ENCODE measurements at places on chromosomes 1 and 21.

GRCh38 chr21:43754948-43755781, 20.9 kb downstream of the CSTB start:
- DNase-seq, result no peak

DNA sequence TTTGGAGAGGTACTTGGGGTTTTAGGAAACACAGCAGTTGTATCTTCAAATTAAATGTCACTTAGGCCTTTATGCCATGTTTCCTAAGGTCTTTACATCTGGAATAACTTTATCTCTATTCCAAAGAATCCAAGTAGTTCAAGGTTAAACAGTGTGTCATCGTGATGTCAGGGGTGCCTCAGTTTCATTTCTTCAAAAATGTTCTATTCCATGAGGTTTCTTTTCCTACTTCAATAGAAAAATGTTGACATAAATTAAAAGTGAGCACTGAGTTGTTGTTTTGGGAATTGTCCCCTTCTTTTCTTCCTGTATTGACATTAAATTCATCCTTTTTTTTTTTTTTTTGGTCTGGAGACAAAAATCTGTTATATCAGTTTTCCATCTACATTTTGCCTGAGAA, 160.6 kb upstream of the C21orf91 start:
- no peak for DNase-seq

DNA sequence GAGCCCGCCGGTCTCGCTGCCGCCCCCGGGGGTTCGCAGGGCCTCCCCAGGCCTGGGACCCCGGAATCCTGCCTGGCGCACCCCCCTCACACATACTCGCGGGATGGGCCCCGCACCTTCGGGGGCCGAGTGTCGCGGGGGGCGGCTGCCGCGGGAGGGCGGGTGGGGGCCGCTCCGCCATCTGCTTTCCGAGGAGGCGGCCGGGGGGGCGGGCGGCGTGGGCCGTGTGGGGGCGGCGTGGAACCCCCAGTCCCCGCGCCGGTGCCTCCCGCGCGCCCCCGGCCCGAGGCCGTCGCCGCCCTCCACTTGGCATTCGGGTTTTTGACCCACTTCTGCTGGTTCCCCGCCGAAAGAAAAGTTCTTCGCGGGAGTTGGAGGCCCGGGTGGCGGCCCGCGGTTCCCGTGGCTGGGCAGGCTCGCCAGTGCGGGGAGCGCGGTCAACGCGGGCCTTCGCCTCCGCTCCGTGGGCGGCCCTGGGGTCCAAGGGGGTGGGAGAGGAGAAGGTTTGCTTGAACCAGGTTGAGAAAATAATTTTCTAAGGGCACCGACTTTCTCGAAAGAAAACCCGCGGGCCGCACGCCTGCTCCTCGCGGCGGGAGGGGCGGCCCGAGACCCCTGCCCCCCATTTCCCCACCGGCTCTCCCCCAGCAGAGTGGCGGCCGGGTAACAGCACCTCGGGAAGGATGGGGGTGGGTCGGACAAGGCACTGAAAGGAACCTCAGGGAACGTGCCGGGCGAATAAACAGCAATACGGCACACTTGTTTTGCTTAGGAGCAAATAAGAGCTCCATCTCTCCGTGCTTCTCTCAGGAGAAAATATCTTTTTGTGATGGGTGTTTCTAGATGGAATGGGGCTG, 1.6 kb downstream of the PHF13 start:
- no peak for DNase-seq

DNA sequence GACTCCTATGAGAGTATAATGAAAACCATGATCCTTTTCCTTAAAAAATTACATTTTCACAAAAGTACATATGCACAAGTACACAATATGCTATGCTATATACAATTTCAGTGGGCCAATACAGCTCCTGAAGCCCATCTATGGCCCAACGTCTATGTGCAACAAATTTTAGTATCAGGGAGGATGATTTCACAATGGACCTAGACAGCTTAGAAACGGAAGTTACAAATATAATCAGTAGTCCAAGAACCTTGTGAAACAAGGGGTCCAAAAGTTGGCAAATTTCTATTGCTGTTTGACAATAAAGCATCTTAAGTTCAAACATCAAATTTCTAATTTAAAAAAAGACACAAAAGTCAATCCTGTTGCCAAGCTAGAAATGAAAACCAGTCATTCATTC, 87.0 kb downstream of the DPYD start:
- no peak for DNase-seq

DNA sequence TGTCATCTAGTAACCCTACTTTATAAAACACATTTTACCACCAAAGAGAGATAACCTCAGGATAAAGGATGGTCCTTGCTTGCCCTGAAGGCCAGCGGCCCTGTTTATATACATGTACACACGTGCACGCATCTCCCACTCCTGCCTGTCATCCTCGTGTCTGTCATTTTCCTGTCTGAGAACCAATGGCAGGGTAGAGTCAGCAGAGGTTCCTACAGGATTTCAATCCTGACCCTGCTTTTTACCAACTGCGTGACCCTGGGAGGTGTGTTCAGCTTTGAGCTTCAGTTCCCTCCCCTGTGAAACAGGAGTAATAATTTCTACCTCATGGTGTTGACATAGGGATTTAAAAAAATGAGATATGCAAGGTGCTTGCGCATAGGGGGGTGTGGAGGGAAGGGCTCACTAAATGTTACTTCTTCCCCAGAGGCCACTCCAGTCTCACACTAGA, 12.3 kb upstream of the RASSF5 start:
- DNase-seq, result no peak

- no peak for DNase-seq
Observed at GRCh38 chr1:75203415-75204277, 69.5 kb downstream of the LHX8 start.

- DNase-seq, result no peak
Observed at GRCh38 chr1:19664453-19665185, at the start of gene HTR6. Gene HTR6, plus strand, starts transcription at chr1:19664875. Its CDS starts 879 bp downstream, at chr1:19665754.

- DNase-seq, result no peak
Observed at GRCh38 chr1:204115116-204115515, 36.7 kb downstream of the ETNK2 start.

GRCh38 chr1:170145770-170146676, at the start of gene NTMT2:
Gene NTMT2, plus strand, starts transcription at chr1:170145959. Its CDS starts 149 bp downstream, at chr1:170146108.
- DNase-seq, result no peak

DNA sequence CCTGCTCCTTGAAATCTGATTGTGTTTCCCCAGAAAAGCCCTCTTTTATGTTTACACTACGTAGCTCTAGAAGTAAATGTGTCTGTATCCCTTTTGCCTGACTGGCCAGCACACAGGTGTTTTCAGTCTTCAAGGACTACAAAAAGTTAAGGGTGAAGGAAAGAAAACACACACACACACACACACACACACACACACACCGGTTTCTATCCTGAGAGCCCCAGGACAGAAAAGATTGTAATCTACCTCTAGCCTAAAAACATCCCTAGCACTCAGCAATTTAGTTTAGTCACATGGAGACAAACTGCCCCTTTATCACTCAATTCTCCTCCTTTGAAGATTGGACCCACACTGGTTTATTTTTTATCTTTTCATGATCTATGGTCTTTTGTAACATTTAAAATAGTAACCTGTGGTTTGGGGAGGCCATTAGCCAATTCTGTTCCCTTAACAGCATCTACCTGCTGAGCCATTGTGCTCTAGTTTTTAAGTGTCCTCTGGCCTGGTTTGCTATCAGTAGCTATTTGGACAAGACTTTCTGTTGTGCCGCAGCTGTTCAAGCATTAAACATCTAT, 15.8 kb upstream of the TRIM45 start:
- DNase-seq, result no peak

- no peak for DNase-seq
Observed at GRCh38 chr1:72229893-72230292, 52.4 kb downstream of the NEGR1 start.

GRCh38 chr1:228381356-228381755, 25.3 kb downstream of the TRIM11 start:
- DNase-seq, result no peak

- no peak for DNase-seq
Observed at GRCh38 chr21:19541602-19542001, 1138.0 kb upstream of the TMPRSS15 start.

GRCh38 chr1:23051290-23051909, 32.1 kb downstream of the KDM1A start:
- no peak for DNase-seq

- DNase-seq, result peak; percentile 61
Observed at GRCh38 chr1:156060937-156061636, at the start of gene RAB25. Gene RAB25, plus strand, starts transcription at chr1:156061160. Its CDS starts 241 bp downstream, at chr1:156061401.

DNA sequence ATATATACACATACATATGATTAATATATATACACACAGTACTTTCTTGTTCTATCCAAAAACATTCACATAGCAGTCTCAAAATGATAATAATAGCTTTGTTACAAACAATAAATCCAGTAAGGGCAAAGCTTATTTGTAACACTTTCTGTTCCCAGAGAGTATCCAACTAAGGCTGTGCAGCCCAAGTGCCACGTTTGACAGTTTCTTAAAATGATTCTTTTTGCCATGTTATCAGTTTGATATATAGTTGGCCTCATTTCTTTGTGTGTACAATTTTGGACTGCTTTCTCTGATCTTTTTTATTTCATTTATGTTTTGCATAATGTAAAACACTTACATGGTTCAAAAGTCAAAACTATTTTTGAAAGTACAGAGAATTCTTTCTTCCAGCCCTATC, 11.8 kb downstream of the KCNE1 start:
- DNase-seq, result no peak

- DNase-seq, result peak; percentile 20
Observed at GRCh38 chr21:26967062-26967913, at the start of gene ADAMTS5. Gene ADAMTS5, minus strand, starts transcription at chr21:26967088. Its CDS starts 697 bp downstream, at chr21:26966391.

- no peak for DNase-seq
Observed at GRCh38 chr1:119652587-119652986, 4.5 kb upstream of the ZNF697 start.

DNA sequence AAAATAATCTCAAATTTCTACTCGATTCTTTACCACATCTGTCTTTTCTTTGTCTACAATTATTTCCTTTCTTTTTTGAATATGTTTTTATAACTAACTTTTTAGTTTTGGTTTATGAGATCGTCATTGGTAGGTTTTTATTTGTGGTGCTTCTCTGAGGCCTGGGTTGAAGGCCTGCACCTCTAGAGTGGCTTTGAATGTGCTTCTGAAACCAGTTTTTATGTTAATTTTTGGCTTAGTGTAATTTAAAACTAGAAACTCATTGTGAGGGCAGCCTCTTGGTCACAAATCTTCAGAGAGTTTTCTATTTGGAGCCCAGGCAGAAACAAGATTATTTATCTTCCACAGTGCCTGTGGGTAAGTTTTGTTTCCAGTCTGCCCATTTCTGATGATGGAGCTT, 187.0 kb downstream of the GPATCH2 start:
- no peak for DNase-seq

GRCh38 chr1:60791226-60791625, 291.1 kb upstream of the NFIA start:
- DNase-seq, result no peak

DNA sequence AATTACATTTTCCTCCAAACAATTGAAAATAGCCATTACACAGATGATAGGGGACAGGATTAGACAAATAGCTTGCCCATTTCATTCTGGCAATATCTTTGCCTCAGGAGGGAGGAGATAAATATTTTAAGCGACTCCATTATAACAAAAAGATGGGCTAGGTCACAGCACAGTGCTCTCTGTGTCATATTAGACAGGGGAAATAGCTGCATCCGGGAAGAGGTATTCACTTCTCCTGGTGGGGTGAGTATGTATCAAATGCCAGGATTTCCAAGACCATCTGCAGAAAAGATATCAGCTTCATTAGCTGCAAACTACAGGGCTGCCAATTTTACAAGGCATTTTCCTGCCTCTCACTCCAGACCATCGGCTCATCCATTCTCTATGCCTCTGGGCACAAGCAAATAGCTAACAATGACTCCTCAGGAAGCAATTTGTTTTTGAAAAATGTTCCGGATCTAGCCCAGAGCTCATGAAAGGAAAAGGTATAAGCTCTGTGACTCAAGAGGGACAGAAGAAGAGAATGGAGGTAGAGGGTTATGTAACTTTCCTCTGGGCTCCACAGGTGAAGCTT, 41.9 kb upstream of the ANGPTL7 start:
- no peak for DNase-seq

DNA sequence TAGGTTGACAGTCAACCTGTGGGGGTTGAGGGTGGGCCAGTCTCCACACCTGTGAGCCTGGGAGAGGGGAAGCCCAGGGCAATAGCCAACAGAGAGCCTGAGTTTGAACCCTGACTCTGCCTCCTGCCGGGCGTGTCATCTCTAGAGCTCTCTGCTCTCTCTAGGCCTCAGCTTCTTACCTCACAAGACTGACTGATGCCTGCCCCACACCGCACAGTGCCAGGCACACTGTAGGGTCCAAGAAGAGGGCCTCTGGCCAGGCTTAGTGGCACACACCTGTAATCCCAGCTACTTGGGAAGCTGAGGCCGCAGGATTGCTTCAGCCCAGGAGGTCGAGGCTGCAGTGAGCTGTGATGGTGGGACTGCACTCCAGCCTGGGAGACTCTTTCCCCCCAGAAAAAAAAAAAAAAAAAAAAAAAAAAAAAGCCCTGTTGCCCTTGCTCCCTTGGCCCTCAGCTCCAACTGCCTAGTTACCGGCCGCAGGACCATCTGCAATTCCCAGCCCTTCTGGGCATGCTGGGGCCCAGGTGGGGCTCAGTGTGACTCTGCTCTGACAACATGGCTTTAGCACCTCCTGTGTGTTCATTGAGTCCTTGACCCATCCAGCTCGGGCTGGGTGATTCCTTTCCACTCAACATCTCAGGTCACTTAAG, 25.1 kb downstream of the GRHL3 start:
- no peak for DNase-seq

DNA sequence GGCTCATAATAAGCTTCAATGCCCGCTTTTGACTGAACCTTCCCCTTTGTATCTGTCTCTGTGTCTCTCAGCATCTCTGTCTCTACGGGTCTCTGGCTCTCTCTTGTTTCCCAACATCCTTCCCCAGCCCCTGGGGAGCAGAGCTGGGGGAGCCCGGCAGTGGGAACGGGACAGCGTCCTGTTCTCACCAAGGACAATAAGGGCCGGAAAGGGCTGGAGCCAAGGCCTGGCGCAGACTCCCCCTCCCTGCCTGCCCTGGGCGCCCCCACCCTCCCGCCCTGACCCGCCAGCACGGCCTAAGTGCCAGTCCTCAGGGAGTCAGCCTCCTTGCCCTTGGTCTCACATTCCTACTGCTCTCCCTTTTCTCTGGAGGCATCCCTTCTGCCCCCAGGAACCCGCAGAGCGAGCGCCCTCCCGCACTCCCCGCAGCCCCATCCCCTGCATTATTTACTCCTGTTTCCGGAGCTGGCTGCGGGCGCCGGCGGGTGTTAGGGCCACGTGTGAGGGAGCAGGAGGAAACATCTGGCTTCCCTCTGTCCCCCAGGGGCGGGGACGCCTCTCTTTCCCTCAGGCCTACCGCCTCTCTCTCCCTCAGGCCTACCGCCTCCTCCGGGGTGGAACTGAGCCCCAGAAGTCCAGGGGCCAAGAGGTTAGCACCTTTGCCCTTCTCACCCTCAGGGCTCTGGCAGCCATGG, 6.5 kb downstream of the KRTCAP2 start:
- DNase-seq, result no peak

DNA sequence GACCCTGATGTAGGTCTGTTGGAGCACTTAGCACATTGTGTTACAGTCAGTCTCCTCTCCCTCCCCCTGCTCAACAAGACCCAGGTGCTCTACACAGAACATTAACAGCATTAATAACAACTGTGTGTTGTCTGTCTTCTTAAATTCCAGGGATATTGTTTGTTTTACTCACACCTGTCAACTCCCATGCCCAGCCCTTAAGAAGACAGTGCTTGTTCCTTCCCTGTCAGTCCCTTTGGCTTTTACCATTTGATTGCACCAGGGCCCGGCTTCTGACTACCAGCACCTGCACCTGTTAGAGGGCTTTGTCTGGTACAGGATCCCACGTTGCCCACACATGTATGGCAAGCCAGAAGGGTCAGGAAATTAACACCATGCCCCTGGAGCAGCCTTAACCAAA, 11.7 kb downstream of the RIMKLA start:
- DNase-seq, result no peak
